Activated naive CD8-positive, alpha-beta T cell treated with anti-CD3 and anti-CD28 coated beads, Interleukin-2, amount 10 ng/mL, durations not matched to agents 7 days and 5 days (primary cell): ENCODE measurements at places on chromosomes 2 and 18.

DNA sequence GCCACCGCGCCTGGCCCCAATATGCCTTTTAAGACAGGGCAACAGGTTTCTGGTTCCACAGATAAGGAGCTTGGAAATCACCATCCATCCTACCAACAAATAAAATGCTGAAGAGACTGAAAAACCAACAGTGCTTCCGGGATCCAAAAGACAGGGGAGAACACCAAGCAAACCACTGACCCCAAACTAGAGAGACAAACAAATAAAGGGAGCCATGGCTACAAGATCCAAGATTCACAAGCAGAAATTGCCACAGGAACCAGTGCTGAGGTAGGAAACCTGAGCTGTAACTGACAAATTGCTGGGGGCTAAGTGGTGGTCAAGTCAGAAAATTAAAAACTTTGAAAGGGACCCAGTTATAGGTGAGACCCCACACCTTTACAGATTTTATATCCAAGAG is 76.5 kb downstream of the ROCK2 start:
- DNase-seq, result no peak
- no peaks in the 10 kb centered on the region for H3K4me1 ChIP-seq
- no peak overlapping the region for H3K4me3 ChIP-seq
- H3K36me3 ChIP-seq, result peaks cover 26% of the 10 kb centered on the region

DNA sequence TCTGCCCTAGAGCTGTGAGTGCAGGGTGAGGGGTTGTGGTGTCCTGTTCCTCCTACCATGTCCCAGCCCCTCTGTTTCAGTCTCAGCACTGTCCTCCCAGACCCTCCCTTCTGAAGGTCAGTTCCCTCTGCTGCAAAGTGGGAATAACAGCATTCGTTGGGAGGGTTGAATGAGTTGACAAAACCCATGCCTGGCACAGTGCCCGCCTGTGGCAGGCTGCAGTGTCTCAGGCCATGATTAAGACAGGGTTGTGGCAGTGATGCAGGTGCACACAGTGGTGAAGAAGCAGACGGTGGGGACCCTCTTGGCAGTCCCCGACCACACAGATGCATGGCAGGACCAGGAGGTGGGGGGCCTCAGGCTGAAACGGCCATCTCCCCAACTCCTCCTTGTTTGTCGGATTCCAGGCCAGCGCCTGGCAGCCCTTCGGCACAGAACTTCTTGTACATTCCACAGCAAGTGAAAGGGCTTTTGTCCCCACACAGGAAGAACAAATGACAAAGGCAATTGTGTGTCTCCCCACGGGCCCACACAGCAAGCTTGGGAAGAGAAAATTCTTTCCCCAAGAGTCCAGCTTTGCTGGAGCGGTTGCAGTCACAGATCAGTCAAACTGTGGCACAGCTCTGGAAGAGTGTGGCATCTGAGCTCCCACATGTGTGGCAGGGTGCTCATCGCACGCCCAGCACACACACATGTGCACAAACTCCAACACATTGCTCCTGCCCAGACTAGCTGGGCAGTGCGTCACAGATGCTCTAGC is 92.0 kb upstream of the MSH2 start:
- no peaks in the 10 kb centered on the region for H3K4me1 ChIP-seq
- DNase-seq, result no peak
- H3K4me3 ChIP-seq, result no peak overlapping the region

DNA sequence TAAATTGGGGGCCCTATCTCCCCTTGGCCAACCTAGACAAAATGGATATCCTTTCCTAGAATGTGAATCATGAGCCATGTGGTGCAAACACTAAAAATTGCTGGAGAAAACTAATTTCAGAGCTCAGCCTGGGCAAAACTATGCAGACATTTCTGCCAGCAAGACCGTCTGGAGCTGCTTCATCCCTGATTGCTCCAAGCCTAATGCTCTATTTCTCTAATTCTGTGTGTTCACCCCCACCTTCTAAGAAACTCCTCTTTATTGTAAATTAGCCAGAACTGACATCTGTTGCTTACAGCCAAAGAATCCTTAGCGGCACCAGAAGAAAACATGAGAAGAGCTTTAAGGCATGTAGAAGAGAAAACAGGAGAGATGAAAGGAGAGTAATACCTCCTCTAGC is 337.7 kb upstream of the CHAC2 start:
- peaks cover 2% of the 10 kb centered on the region for H3K27me3 ChIP-seq
- H3K27ac ChIP-seq, result no peak overlapping the region
- no peak overlapping the region for H3K4me3 ChIP-seq
- no peaks in the 10 kb centered on the region for H3K36me3 ChIP-seq
- no peak for DNase-seq
- no peaks in the 10 kb centered on the region for H3K4me1 ChIP-seq

- no peaks in the 10 kb centered on the region for H3K36me3 ChIP-seq
- no peaks in the 10 kb centered on the region for H3K4me1 ChIP-seq
- peaks cover 2% of the 10 kb centered on the region for H3K27me3 ChIP-seq
- no peak overlapping the region for H3K27ac ChIP-seq
These were observed 200.3 kb downstream of the NYAP2 start for GRCh38 chr2:225599856-225600255.

GRCh38 chr2:239371726-239372686 is 28.8 kb downstream of the HDAC4 start:
- no peak overlapping the region for H3K27ac ChIP-seq
- DNase-seq, result no peak
- no peaks in the 10 kb centered on the region for H3K36me3 ChIP-seq
- H3K4me3 ChIP-seq, result no peak overlapping the region

DNA sequence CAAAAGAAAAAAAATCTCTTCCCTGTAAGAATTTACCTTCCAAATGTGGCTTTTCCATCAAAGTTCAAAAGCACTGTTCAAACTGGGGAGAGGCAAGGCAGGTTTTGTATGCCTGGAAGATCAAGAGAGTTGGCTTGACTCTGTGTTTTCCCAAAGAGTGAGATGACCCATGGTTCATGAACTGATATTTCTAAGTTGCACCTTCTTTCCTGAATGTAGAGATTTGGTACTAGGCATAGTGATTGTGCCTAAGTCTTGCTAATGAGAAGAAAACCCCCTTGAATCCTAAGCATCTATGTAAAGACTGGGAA is 23.4 kb upstream of the LPIN1 start:
- no peak for DNase-seq
- H3K4me1 ChIP-seq, result peaks cover 5% of the 10 kb centered on the region
- H3K4me3 ChIP-seq, result no peak overlapping the region
- H3K36me3 ChIP-seq, result no peaks in the 10 kb centered on the region

DNA sequence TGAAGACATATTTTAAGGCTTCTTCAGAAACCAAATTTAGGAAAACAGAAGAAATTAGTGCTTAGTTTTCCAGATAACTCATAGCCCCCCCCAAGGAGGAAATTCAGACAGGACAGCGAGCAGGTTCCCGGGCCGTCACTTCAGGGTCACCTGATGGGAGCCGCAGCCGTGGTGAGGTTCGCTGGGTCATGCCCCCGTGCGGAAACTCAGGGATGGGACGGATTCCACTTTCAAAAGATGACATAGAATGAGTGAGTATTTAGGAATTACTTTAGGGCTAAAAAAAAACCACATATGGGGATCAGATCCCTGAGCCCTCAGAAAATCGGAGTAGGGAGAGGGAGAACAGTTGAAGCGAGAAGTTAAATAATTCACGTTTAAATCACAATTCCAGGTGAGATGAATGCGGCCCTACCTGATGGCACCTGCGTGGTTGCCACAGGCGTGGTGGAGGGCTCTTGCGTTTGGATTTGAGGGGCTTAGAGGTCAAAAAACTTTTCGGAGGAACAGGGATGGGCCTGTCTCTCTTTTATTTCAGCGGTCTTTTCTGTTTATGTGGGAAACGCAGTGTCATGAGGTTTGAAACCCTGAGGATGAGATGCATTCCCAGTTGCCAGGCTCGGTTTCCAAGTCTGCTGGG is 114.4 kb downstream of the NFATC1 start:
- no peak overlapping the region for H3K4me3 ChIP-seq
- DNase-seq, result no peak
- H3K36me3 ChIP-seq, result peaks cover 14% of the 10 kb centered on the region
- H3K4me1 ChIP-seq, result peaks cover 27% of the 10 kb centered on the region
- H3K27me3 ChIP-seq, result no peaks in the 10 kb centered on the region

- peaks cover 14% of the 10 kb centered on the region for H3K27me3 ChIP-seq
- peaks cover 14% of the 10 kb centered on the region for H3K36me3 ChIP-seq
- peak overlapping the region; percentile 100 for H3K27ac ChIP-seq
- DNase-seq, result no peak
- H3K4me3 ChIP-seq, result peak overlapping the region; percentile 100
These were observed 834 bp downstream of the ZNF638 start for GRCh38 chr2:71332435-71332796.

GRCh38 chr2:11949732-11950523 is 203.5 kb downstream of the LPIN1 start:
- H3K27me3 ChIP-seq, result peaks cover 10% of the 10 kb centered on the region
- DNase-seq, result no peak
- H3K4me3 ChIP-seq, result no peak overlapping the region
- no peak overlapping the region for H3K27ac ChIP-seq

GRCh38 chr2:1824202-1824905 is 80.0 kb upstream of the PXDN start:
- peaks cover 2% of the 10 kb centered on the region for H3K27me3 ChIP-seq
- H3K4me3 ChIP-seq, result no peak overlapping the region
- H3K36me3 ChIP-seq, result no peaks in the 10 kb centered on the region
- DNase-seq, result no peak
- H3K27ac ChIP-seq, result no peak overlapping the region
- no peaks in the 10 kb centered on the region for H3K4me1 ChIP-seq

DNA sequence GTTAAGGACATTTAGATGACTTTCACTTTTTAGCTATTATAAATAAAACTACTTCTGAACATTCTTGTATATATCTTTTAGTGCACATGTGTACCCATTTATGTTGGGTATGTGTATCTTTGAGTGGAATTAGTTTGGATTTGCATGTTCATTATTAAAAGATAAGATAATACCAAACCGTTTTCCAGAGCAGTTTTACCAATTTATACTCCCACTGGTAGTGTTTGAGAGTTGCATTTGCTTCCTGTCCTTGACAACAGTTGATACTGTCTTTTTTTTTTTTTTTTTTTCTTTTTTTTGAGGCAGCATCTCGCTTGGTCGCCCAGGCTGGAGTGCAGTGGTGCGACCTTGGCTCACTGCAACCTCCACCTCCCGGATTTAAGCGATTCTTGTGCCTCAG is 23.3 kb downstream of the SLC30A6 start:
- H3K4me3 ChIP-seq, result no peak overlapping the region
- no peaks in the 10 kb centered on the region for H3K27me3 ChIP-seq
- H3K4me1 ChIP-seq, result peaks cover 11% of the 10 kb centered on the region
- no peak overlapping the region for H3K27ac ChIP-seq

- H3K36me3 ChIP-seq, result no peaks in the 10 kb centered on the region
- H3K4me3 ChIP-seq, result no peak overlapping the region
- H3K27me3 ChIP-seq, result no peaks in the 10 kb centered on the region
- H3K4me1 ChIP-seq, result peaks cover 3% of the 10 kb centered on the region
These were observed 101.7 kb downstream of the COBLL1 start for GRCh38 chr2:164739966-164740365.

DNA sequence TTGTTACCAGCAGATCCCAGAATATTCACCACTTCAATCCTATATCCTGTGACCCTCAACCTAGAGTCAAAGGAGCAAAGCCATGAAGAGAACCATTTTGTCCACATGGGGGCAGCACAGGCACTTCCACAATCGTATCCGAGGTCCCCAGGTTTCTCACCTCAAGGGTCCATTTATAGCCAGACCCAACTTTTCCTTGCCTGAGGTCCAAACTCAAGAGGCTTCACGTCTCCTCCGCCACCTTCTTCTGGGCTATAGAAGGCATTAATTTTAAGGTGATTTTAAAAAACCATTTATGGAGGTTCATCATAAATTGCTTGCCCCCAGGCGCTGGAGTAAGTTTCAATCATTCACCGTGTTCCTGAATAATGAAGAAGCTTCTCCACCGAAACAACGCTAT is 111.6 kb upstream of the NABP1 start:
- peak; percentile 51 for DNase-seq
- no peaks in the 10 kb centered on the region for H3K36me3 ChIP-seq
- no peak overlapping the region for H3K27ac ChIP-seq
- H3K4me3 ChIP-seq, result no peak overlapping the region
- H3K4me1 ChIP-seq, result peaks cover 40% of the 10 kb centered on the region
